ENCODE measurements at places on chromosomes 4 and X.

DNA sequence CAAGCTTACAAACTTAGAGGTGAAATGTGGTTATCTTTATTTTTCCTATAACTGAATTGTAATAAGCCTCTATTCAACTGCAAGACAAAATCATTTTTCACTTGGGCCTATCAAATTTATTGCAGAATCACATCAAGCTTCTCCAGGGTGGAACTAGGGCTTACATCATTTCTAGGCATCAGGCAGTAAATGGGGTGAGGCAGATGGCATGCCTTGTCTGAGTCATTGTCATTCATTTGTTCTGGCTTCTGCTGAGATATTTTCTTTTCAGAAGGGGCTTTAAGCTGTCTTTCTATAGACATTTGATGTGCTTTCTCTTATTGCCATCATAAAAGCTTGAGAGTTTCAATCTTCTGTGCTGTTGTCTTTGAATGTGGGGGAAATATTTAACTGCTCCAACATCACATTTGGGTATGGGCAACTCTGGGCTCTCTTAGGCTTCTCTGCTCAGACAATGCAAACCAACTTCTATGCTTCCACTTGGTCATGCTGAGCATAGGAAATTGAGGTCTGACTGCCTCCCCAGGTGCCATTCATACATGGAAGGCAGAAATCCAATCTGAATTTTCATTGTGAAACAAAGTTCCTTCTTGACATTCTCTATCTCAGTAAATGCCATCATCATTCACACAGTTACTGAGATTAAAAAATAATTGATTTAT, 225.8 kb upstream of the GIMD1 start:
- no peaks in the 10 kb centered on the region for H3K36me3 ChIP-seq
- no peak for DNase-seq
- H3K4me3 ChIP-seq, result no peak overlapping the region
- H3K4me1 ChIP-seq, result no peaks in the 10 kb centered on the region

GRCh38 chr4:38149472-38149996, 189.3 kb downstream of the PTTG2 start:
- no peaks in the 10 kb centered on the region for H3K27me3 ChIP-seq
- no peaks in the 10 kb centered on the region for H3K36me3 ChIP-seq
- no peak overlapping the region for H3K4me3 ChIP-seq
- no peak for DNase-seq

- no peaks in the 10 kb centered on the region for H3K4me1 ChIP-seq
- H3K27ac ChIP-seq, result no peak overlapping the region
- H3K36me3 ChIP-seq, result no peaks in the 10 kb centered on the region
- DNase-seq, result no peak
- H3K27me3 ChIP-seq, result no peaks in the 10 kb centered on the region
Measured at GRCh38 chrX:96791559-96791958, 92.1 kb upstream of the RPA4 start.

- no peaks in the 10 kb centered on the region for H3K27me3 ChIP-seq
- peaks cover 4% of the 10 kb centered on the region for H3K36me3 ChIP-seq
- H3K4me1 ChIP-seq, result no peaks in the 10 kb centered on the region
- DNase-seq, result no peak
- no peak overlapping the region for H3K4me3 ChIP-seq
- no peak overlapping the region for H3K27ac ChIP-seq
Measured at GRCh38 chr4:24880186-24880585, 32.7 kb downstream of the CCDC149 start.

DNA sequence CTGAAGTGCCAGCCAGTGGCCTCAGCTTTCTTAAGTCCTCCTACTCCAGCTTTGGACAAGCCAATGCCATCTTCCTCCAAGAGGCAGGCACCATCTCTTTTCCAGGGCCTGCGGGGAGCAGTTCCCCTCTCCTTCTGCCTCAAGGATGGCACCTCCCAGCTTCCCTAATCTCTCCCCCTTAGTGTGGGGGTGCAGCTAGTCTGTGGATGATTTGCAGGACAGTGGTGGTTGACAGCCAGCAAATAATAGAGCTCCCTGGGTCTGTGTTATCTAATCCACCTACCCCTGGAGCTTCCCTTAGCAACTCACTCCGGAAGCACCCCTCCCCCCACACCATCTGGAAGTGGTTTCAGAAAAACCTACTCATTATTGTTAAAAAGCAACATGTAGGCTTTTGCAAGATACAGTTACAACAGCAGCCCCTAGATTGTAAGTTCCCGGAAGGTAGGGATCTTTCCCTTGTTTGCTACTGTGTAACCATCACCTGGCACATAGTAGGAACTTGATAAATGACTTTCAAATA, 247.1 kb downstream of the BCOR start:
- H3K4me1 ChIP-seq, result peaks cover 5% of the 10 kb centered on the region
- no peak overlapping the region for H3K27ac ChIP-seq
- DNase-seq, result no peak
- no peaks in the 10 kb centered on the region for H3K27me3 ChIP-seq

- no peaks in the 10 kb centered on the region for H3K27me3 ChIP-seq
- no peaks in the 10 kb centered on the region for H3K4me1 ChIP-seq
- no peak overlapping the region for H3K27ac ChIP-seq
- DNase-seq, result no peak
- no peak overlapping the region for H3K4me3 ChIP-seq
Measured at GRCh38 chrX:32847921-32848320, 363.4 kb downstream of the DMD start.

GRCh38 chr4:150069353-150069752, 8.9 kb upstream of the DCLK2 start:
- H3K27me3 ChIP-seq, result no peaks in the 10 kb centered on the region
- H3K27ac ChIP-seq, result no peak overlapping the region
- no peaks in the 10 kb centered on the region for H3K4me1 ChIP-seq
- no peak for DNase-seq
- H3K36me3 ChIP-seq, result no peaks in the 10 kb centered on the region

- DNase-seq, result no peak
- peaks cover 23% of the 10 kb centered on the region for H3K4me1 ChIP-seq
- no peak overlapping the region for H3K27ac ChIP-seq
Measured at GRCh38 chrX:154430479-154430878, 2.0 kb downstream of the ATP6AP1 start.

- no peaks in the 10 kb centered on the region for H3K4me1 ChIP-seq
- no peak for DNase-seq
- no peaks in the 10 kb centered on the region for H3K27me3 ChIP-seq
- H3K36me3 ChIP-seq, result no peaks in the 10 kb centered on the region
- H3K27ac ChIP-seq, result no peak overlapping the region
Measured at GRCh38 chr4:114046331-114046730, 66.9 kb upstream of the ARSJ start.

GRCh38 chr4:103076747-103077347, at the start of gene SLC9B2:
Gene SLC9B2, minus strand, starts transcription at chr4:103076761. Its CDS starts 9,211 bp downstream, at chr4:103067550.
- no peak for DNase-seq
- H3K36me3 ChIP-seq, result peaks cover 16% of the 10 kb centered on the region
- H3K4me3 ChIP-seq, result peak within 1 kb of the TSS; percentile 72
- H3K4me1 ChIP-seq, result peaks cover 12% of the 10 kb centered on the region
- H3K27ac ChIP-seq, result peak within 1 kb of the TSS; percentile 83

DNA sequence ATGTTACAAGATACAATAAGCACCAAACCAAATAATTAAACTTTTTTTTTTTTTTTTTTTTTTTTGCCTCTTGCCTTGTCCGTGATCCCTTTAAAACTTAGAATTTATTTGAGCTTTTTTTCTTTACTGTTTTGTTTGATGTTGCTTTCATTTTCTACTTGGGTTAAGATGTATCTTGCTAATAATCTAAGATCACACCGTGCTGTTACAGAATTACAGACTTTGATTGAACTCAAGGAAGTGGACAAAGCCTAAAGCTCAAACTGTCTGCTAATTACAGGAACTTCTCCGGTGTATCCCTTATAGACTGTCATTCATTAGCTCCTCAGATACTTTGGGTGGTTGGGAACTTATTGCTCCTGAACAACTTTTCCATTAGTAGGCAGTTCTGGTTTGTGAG, 26.5 kb downstream of the STIM2 start:
- no peaks in the 10 kb centered on the region for H3K27me3 ChIP-seq
- DNase-seq, result no peak
- H3K4me3 ChIP-seq, result no peak overlapping the region
- H3K36me3 ChIP-seq, result no peaks in the 10 kb centered on the region
- no peak overlapping the region for H3K27ac ChIP-seq

GRCh38 chr4:78313754-78314120, 237.8 kb upstream of the ANXA3 start:
- H3K36me3 ChIP-seq, result no peaks in the 10 kb centered on the region
- H3K27ac ChIP-seq, result no peak overlapping the region
- H3K4me1 ChIP-seq, result no peaks in the 10 kb centered on the region
- DNase-seq, result no peak
- H3K27me3 ChIP-seq, result no peaks in the 10 kb centered on the region

All from lower lobe of right lung (tissue), 2 donors.